ENCODE measurements at places on chromosomes 13 and 19.

DNA sequence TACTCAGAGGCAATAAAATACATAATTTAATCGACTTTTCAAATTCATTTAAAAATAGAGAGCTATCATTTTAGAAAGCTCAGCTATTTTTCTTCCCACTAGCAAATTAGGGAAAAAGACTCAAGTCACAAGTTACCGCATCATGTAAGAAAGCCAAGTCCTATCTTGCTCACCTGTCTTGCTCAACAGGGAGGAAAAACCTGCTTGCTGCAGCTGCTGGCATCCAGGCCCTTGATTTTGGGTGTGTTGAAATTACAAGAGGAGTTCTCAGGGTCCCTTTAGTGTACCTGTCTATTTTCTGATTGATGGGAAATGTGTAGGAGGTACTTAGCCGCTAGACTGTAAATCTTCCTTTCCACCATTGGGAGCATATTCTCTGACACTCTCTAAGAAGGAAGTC lies 22.2 kb downstream of the SLC10A2 start:
- DNase-seq = no peak

DNA sequence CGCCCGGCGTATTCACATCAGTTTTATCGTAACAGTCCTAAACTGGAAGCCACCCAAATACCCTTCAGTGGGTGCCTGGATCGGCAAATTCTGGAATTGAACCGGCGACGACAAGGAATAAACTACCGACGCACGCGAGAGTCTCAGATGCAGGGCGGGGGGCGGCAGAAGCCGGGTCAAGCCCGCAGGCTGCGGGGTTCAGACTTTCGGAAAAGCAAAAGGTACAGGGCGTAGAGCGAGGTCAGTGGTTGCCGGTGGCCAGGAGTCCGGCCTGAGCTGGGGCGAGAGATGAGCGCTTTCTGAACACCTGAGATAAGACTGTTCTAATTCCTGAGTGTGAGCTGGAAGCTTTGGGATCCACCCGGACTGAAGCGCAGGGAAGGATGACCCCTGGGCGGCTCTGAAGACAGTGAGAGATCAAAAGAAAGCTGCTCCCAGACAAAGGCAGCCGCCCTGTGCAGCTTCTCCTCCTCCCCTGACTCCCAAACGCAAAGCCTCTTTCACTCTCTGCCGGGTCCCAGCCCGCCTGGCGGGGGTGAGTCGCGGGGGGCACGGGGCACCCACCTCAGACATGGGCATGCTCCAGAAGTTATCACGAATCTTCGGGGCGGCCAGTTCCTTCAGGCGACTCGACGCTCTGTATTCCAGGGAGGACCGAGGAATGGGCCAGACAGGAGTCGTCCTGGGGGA lies 26.2 kb upstream of the MIER2 start:
- DNase-seq = no peak

DNA sequence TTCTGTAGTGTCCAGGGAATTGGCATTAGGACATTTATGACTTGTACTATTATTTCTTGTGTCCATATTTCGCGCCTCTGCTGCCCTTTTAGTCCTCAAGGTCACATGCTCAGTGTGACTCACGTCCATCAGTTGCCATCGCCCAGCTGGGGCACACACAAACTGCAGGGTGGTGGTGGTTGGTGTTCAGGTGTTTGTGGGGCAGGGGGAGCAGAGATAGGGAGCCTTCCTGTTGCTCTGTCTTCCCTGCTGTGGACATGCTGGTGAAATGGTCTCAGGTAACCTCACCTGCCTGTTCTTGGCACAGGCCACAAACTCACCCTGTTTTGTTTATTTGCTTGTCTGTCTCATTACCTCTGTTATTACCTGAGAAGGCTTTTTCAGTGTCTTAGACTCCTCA lies 22.4 kb downstream of the PRR12 start:
- no peak for DNase-seq

DNA sequence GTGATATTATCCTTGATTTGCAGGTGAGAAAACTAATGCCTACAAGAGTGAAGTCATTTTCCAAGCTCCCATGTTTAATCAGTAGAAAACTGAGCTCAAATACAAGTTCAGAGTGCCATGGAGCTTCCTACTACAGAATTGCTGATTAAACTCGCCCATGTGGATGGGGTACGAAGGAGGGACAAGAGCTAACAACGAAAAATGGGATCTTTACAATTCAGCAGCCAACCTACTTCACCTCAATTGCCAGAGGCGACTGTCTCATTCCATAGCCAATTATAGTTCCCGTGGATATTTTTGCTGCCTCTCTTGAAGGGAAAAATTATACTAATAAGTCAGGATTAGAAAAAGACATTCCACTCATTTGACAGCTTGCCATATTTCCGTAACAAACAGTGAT lies 1155.1 kb downstream of the OLFM4 start:
- DNase-seq = no peak

- no peak for DNase-seq
Observed at GRCh38 chr13:45341799-45342500, 967 bp upstream of the TPT1 start.

DNA sequence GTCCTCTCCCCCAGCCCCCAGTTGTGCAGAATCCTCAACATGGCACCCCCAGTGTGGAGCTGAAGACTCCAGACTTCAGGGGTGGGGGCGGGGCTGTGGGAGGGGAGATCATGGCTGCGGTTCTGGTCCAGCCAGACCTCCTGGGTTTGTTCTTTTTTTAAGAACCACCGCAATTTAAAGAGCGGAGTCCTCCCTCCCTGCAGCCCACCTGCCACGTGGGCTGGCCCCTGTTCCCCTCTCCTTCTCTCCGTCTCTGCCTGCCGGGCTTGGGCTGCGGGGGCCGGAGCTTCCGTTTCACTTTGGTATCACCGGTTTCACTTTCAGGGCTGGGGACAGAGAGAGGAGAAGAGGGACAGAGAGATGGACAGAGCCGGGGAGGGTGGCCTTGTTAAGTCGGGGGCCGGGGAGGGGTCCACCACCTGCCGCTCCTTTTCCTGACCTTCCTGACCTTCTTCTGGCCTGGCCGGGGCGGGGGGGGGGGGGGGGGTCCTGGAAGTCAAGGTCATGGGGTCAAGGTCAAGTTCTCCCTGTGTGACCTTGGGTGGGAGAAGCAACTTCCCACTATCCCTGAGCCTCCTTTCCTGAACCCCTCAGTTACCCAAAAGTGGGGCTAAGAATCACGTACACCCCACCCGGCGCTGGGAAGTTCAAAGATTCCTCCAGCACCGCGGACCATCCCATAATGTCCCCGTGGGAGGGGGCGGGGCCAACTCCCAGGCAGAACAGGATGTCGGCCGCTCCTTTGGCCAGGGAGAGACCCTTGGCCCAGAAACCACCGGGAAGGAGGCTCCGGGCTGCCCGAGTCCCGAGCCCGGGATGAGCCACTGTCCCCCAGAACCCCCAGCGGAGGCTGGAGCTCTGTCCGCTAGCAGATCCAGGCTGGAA lies 11.3 kb upstream of the ZBTB7A start:
- DNase-seq = peak; percentile 71

- DNase-seq = no peak
Observed at GRCh38 chr13:95220611-95221010, 80.6 kb downstream of the ABCC4 start.

- no peak for DNase-seq
Observed at GRCh38 chr13:103078158-103078557, 11.9 kb upstream of the SLC10A2 start.

GRCh38 chr19:11291991-11292390 lies 4.0 kb upstream of the TSPAN16 start:
- no peak for DNase-seq

- no peak for DNase-seq
Observed at GRCh38 chr13:41658057-41658661, 200.8 kb downstream of the RGCC start.

GRCh38 chr13:20472531-20472930 lies 53.1 kb downstream of the CRYL1 start:
- DNase-seq = no peak

DNA sequence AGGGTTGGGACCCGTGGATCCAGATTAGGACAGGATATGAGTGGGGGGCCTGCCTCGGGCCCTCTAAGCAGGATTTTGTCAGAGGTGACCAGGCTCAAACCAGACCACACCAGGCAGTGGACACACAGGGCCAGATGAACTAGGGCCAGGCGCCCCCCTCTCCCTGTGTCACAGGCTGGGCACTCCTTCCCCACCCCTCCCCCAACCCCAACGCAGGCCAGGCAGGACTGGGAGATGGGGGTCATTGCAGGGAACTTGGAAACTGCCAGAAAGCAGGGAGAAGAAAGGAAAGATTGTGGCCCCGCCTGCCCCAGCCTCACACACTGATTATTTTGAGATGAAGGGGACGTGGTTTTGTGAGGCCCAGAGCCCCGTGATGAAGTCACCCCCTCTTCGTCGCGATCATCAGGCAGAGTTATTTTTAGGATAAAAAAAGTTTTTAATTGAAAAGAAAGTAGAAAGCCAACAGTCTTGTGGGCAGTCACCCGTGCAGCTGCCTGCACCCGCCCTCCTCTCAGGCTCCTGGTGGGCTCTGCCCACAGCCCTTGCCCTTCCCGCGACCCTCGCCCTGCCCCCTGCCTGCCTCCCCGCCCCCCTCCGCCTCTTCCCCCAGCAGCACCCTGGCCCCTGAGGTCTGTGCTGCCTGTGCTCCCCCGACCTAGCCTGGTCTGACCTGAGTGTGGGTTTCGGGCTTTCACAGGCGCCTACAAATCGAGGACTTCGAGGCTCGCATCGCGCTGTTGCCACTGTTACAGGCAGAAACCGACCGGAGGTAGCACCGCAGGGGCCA lies 1.9 kb upstream of the YJEFN3 start:
- no peak for DNase-seq

DNA sequence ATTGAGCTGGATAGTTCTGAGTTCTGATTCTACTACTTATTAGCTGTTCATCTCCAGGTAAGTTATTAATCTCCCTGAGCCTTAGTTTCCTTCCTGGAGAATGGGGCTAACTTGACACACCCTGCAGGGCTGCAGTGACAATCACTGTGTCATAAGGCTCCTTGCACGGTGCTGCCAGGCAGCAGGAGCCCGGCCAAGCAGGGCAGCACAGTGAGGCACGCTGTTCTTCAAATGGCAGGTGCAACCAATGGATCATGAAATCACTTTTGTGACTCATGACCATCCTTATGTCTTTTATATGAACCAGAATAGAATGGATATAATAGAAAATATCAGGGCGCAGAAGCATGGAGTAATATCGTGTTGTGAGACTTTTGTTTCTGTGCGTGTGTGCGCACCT lies 242.6 kb downstream of the ABCC4 start:
- no peak for DNase-seq

GRCh38 chr13:87667686-87668085 lies 3.5 kb upstream of the SLITRK5 start:
- no peak for DNase-seq

- DNase-seq = no peak
Observed at GRCh38 chr19:39825531-39826076, 8.4 kb downstream of the DYRK1B start.

- no peak for DNase-seq
Observed at GRCh38 chr19:18946918-18947317, 5.9 kb upstream of the HOMER3 start.

GRCh38 chr19:45773384-45773783 lies 4.3 kb upstream of the SIX5 start:
- DNase-seq = no peak

DNA sequence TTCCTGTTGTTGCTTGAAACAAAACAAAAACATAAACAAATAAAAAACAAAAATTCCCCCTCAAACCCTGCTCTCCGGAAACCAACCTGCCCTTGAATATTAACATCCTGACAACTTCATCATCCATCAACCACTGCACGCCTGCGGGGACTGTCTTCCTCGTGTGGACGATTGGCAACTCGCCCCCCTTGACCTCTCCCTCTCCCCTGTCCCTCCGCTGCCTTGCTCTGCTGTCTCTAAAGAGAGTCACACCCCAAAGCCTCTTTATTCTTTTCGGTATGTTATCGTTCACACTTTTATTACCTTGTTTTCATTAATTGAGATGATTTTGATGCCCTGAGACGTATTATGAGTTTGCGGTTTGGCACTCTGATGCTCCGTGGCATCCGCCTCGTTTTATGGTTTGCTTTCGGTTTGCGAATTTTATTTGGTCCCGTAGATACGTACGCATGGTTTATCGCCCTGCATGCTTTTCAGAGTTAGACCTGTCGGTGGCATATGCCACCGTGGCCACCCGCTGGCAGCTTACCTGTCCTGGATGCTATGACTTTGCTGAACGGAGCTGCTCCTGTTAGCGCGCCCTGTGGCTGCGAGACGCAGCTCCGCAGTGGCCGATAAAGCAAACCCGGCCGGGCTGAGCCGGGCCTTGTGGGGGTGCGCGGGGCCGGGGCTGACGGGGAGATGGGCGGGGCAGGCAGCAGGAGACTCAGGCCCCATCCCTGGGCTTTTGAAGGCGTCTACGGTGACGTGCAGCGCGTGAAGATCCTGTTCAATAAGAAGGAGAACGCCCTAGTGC lies 10.6 kb downstream of the PTBP1 start:
- no peak for DNase-seq

DNA sequence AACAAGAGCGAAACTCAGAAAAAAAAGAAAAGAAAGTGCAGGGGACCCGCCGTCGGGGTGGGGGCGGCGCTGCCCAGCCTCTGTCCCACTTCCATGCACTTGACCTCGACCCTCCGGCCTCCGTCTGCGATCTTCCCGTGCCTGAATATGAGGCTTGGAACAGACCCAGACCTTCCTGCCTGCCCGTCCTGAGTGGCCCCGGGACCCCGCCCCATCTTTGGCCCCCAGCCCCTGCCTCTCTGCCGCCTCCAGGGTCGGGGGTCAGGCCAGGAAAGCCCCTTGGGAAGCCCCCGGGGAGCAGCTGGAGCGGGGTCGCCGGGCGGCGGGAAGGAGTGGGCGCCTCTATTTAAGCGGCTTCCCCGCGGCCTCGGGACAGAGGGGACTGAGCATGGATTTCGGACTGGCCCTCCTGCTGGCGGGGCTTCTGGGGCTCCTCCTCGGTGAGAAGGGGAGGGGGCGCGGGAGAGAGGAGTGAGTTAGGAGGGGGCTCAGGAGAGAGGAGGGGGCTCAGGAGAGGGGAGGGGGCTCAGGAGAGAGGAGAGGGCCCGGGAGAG lies at the start of gene MADCAM1:
TSS of gene MADCAM1 (plus strand) at position 375 of the 554 bp plus-strand sequence. CDS start at position 389, 14 bp downstream.
- no peak for DNase-seq

- DNase-seq = peak; percentile 66
Observed at GRCh38 chr19:10699650-10700335, 1.4 kb upstream of the QTRT1 start.

DNA sequence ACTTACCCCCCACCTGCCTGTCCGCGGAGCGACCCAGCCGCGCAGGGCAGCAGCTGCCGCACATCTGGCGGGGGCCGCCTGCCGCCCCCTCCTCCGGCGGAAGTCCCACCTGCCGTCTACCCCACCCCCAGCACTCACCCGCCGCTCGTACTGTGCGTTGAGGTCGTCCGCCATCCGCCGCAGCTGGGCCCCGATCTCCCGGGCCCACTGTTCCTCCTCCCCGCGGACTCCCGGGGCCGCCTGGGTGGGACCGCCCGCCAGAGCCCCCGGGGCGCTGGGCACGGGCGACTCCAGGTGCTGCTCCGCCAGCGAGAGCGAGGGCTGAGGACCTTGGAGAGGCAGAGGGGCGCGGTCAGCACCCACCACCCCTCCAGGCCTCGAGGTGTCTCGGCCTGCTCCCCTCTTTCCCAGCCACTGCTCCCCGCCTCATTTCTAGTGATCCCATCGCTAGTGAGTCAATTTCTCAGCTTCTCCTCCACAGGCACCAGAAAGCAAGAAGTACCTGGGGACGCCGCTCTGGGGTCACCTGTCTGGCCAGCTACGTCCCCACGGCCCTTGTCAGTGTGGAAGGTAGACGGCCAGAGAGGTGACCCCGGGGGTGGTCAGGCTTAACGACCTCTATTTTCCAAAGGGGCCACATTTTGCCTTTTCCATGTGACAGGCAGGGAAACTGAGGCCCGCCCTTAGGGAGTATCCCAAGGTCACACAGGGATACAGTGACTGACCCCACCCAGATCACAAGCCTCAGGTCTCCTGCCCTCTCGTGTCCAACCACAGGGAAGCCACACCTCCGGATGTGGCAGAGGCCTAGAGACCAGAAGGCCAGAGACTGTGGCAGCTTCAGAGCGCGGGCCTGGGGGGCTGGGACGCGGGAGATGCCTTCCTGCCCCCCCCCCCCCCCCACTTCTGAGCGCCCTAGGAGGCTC lies 4.3 kb downstream of the BBC3 start:
- peak; percentile 68 for DNase-seq
